ENCODE measurements at places on chromosomes 3 and 15.
A peak's percentile ranks its signal among the peaks of the same experiment; 100 is the strongest.

- no peak overlapping the region for H3K4me3 ChIP-seq
- H3K4me1 ChIP-seq: no peaks in the 10 kb centered on the region
- H3K36me3 ChIP-seq: no peaks in the 10 kb centered on the region
- H3K27me3 ChIP-seq: peaks cover 32% of the 10 kb centered on the region
- no peak for DNase-seq
- H3K27ac ChIP-seq: no peak overlapping the region
Observed at GRCh38 chr3:141044695-141045641, 6.2 kb upstream of the SPSB4 start.

DNA sequence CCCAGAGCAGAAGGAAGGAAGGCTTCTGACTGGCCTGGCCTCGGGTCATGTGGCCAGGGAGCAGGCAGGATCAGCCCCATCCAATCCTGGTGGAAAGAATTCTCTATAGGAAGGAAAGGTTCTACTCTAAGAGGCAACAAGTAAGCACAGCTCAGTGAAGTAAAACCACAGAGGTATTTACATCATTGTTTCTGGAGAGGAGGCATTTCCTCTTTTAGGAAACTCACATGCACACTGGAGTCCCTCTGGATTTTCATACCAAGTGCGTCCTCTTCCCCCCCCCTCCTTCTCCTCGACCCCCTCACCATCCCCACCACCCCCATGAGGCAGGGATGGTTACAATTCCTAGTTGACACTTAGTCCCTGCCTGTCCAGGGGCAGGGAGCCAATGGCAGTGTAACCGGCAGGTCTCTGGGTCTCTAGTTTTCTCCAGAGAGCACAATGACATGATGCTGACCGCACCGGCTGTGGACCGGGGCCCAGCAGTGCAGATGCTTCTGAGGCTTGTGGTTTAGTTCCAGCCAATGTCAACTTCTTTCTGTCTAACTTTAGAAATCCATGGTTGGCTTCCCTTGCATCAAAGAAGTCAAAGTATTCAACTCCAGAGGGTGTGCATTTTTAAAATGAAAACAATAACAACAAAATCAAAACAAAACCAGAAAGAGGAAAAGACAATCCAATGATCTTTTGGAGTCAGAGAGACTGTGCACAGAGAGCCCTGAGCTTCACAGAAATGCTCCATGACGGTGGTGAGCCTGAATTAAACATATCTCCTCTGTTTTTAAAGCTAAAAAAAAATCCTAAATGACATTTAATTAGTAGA is 230.3 kb upstream of the TLE3 start:
- no peak overlapping the region for H3K4me3 ChIP-seq
- H3K27me3 ChIP-seq: no peaks in the 10 kb centered on the region
- no peak overlapping the region for H3K27ac ChIP-seq
- peaks cover 14% of the 10 kb centered on the region for H3K4me1 ChIP-seq
- no peak for DNase-seq
- H3K36me3 ChIP-seq: no peaks in the 10 kb centered on the region

GRCh38 chr3:42706721-42707619 is 4.4 kb upstream of the HHATL start:
- no peaks in the 10 kb centered on the region for H3K27me3 ChIP-seq
- H3K36me3 ChIP-seq: no peaks in the 10 kb centered on the region
- DNase-seq: no peak
- H3K4me1 ChIP-seq: no peaks in the 10 kb centered on the region
- H3K27ac ChIP-seq: no peak overlapping the region

DNA sequence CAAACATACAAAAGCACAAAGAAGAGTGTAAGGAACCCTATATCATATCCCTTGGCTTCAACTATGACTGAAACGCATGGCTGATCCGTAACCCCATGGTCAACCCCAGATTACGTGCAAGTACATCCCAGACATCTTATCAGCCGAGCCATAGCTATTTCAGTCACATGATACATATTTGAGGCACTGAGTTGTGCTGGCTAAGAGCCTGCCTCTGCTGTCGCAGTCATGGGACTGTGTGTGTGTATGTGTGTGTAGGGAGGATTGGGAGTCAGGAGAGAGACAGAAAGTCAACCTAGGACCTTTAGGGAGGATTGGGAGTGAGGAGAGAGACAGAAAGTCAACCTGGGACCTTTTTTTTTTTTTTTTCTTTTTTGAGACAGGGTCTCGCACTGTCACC is 8.4 kb downstream of the ST6GAL1 start:
- no peaks in the 10 kb centered on the region for H3K27me3 ChIP-seq
- DNase-seq: no peak
- H3K27ac ChIP-seq: no peak overlapping the region
- H3K36me3 ChIP-seq: no peaks in the 10 kb centered on the region
- no peak overlapping the region for H3K4me3 ChIP-seq

GRCh38 chr15:47496343-47497185 is 220.7 kb upstream of the SEMA6D start:
- DNase-seq: no peak
- H3K27ac ChIP-seq: no peak overlapping the region
- no peaks in the 10 kb centered on the region for H3K27me3 ChIP-seq
- no peaks in the 10 kb centered on the region for H3K36me3 ChIP-seq
- H3K4me3 ChIP-seq: no peak overlapping the region
- no peaks in the 10 kb centered on the region for H3K4me1 ChIP-seq

DNA sequence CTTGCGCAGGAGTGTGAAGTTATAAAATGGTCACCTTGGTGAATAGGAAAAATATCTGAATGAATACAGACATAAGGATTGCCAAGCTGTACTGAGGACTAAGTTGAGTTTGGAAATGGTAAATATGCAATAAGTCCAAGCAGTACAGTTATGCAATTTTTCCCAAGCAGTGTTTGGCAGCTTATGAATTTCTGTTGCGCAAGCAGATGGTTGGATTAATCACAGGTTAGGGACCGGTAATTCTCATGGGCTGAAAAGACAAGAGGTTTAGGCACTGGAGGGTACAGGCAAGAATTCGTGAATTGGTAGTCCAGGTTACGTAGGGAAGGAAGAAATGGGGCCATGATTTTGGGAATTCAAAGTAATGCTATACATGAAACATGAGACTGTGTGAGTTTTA is 210.3 kb downstream of the RAP2B start:
- no peaks in the 10 kb centered on the region for H3K27me3 ChIP-seq
- H3K4me1 ChIP-seq: no peaks in the 10 kb centered on the region
- no peaks in the 10 kb centered on the region for H3K36me3 ChIP-seq

GRCh38 chr3:15809313-15809712 is 11.5 kb upstream of the ANKRD28 start:
- H3K4me1 ChIP-seq: peaks cover 5% of the 10 kb centered on the region
- no peaks in the 10 kb centered on the region for H3K36me3 ChIP-seq
- no peak overlapping the region for H3K4me3 ChIP-seq
- no peaks in the 10 kb centered on the region for H3K27me3 ChIP-seq

- peak overlapping the region; percentile 48 for H3K4me3 ChIP-seq
- H3K27me3 ChIP-seq: peaks cover 73% of the 10 kb centered on the region
- DNase-seq: peak; percentile 79
Observed at GRCh38 chr3:156816091-156816793, 9.9 kb upstream of the LEKR1 start.

DNA sequence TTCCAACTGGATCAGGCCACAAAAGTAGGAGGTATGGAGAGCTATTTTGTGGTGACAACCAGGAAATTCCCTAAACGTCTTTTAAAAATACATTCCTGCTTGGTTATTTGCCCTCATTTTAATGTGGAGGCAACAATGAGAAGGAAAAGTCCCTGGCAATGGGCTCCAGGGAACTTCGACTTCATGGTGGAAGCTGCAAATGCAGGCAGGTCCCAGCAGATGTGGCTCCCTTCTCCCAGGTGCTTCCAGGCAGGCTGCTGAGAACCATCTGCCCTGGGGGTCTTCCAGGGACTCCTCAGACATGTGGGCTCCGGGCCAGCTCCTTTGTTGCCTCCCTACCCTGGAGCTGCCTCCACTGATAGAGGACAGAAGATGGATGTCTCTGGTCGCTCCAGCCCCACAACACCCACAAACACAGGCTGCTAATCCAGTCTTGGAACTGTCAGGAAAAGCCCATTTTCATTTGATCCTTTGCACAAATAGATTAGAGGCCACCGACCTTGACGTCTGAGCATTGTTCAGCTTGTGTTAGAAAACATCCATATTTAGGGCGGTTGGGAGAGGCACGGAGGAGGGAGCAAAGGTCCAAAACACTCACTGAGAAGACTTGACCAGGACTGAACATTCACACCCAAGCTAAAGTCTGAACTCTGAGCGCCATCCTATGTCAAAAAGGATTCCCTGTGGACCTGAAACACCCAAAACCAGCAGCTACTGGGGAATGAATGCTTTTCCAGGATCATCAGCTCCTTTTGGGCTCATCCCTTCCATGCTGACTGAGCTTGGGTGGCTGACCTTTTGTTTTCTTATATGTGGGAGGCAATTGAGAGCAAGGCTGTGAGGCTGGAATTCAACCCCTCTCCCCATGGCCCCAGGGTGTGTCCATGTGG is 30.2 kb upstream of the SLCO2A1 start:
- H3K4me3 ChIP-seq: no peak overlapping the region
- H3K27me3 ChIP-seq: no peaks in the 10 kb centered on the region
- no peak for DNase-seq

- no peak for DNase-seq
- no peaks in the 10 kb centered on the region for H3K27me3 ChIP-seq
- H3K4me1 ChIP-seq: peaks cover 11% of the 10 kb centered on the region
- H3K4me3 ChIP-seq: no peak overlapping the region
- no peaks in the 10 kb centered on the region for H3K36me3 ChIP-seq
Observed at GRCh38 chr3:136938334-136938733, 19.4 kb upstream of the IL20RB start.

GRCh38 chr15:99554880-99555488 is 10.8 kb upstream of the MEF2A start:
- no peaks in the 10 kb centered on the region for H3K4me1 ChIP-seq
- H3K36me3 ChIP-seq: no peaks in the 10 kb centered on the region
- H3K4me3 ChIP-seq: no peak overlapping the region
- H3K27ac ChIP-seq: no peak overlapping the region
- DNase-seq: no peak

DNA sequence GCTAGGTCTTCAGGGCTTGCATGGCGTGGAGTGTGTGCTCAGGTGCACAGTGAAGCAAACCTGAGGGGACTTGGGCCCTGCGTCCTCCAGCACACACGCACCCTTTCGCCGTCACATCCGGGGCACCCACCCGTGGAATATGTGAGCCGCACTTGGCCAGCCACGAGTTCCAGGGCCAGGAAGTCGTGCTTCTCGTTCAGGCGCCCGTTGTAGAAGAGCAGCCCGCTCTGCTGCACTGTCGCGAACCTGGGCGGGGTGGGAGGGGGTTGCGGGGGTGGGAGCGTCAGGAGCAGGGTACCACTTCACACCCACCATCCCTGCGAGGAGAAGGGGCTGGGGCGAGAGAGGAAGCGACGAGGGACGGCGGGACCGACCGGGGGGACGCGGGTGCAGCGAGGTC is 7.1 kb downstream of the CELSR3 start:
- H3K27ac ChIP-seq: no peak overlapping the region
- no peaks in the 10 kb centered on the region for H3K36me3 ChIP-seq
- no peak for DNase-seq
- peaks cover 8% of the 10 kb centered on the region for H3K27me3 ChIP-seq
- peak overlapping the region; percentile 51 for H3K4me3 ChIP-seq

DNA sequence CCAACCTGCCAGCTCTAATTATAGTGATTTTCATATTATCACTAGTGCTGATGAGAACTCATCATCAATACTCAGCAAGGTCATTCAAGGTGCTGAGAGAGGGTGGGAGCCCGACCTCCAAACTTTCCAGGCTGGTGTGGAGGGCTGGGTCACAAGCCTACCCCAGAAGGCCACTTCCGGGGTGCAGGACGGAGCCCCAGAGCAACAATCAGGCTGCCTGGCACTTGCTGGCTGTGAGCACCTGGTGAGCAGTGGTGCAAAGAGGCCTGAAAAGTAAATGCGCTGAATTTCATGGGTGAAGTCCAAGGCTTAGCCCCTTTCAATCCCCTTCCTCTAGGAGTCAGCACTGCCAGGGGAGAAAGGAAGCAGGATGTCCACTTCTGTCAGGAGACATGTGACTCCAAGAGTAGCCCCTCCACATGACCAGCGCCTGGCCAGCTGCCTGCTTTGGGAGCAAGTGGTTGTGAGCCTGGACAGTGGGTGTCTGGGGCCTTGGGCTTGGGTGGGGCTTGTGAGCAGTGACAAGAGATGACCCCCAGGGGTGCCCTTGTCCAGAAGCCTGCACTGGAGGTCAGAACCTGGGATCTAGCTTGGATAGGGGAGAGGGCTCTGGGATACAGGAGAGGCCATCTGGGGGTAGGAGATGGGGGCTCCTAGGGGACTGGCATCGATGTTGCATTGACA is 165.0 kb upstream of the TLE3 start:
- no peaks in the 10 kb centered on the region for H3K36me3 ChIP-seq
- no peak overlapping the region for H3K4me3 ChIP-seq
- DNase-seq: no peak
- H3K4me1 ChIP-seq: peaks cover 22% of the 10 kb centered on the region
- H3K27me3 ChIP-seq: no peaks in the 10 kb centered on the region

DNA sequence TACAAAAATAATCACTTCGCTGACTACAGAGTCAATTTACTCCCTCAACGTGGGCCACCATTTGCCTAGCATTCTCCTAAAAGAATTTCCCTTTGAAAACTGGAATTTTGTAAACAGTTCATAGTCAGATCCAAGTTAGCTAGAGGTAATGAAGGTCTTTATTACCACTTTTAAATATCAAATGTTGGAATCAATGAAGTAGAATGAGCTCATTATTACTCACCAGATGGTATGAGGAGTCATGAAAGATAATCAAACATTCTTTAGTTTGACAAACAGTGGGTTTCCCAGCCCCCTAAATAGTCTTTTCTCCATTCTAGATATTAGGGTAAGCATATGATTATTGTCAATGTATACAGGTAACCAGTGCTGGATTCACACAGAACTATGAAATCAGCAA is 455.7 kb upstream of the THBS1 start:
- no peak for DNase-seq
- peaks cover 9% of the 10 kb centered on the region for H3K4me1 ChIP-seq
- no peak overlapping the region for H3K4me3 ChIP-seq
- H3K27me3 ChIP-seq: no peaks in the 10 kb centered on the region
- no peak overlapping the region for H3K27ac ChIP-seq

GRCh38 chr3:155481591-155481990 is 188.1 kb upstream of the STRIT1 start:
- peaks cover 6% of the 10 kb centered on the region for H3K36me3 ChIP-seq
- no peak for DNase-seq
- H3K27me3 ChIP-seq: no peaks in the 10 kb centered on the region
- H3K4me3 ChIP-seq: no peak overlapping the region
- H3K27ac ChIP-seq: no peak overlapping the region
- H3K4me1 ChIP-seq: no peaks in the 10 kb centered on the region

DNA sequence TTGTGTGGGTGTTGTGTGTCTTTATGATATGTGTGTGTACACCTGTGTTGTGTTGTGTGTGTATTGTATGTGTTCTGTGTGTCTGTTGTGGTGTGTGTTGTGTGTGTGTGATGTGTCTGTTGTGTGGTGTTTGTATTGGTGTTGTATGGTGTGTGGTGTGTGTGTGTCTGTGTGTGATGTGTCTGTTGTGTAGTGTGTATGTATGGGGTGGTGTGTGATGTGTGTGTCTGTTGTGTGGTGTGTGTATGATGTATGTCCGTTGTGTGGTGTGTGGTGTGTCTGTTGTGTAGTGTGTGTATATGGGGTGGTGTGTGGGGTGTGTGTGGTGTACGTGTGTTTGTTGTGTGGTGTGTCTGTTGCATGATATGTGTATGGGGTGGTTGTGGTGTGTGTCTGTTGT is 46.6 kb downstream of the ZDHHC19 start:
- H3K4me3 ChIP-seq: no peak overlapping the region
- H3K36me3 ChIP-seq: no peaks in the 10 kb centered on the region
- H3K27ac ChIP-seq: no peak overlapping the region
- H3K27me3 ChIP-seq: no peaks in the 10 kb centered on the region

Data from neural progenitor cell (in vitro differentiated cells).